ENCODE measurements at places on chromosomes 1 and 21. TPM values are rescaled to one million over a fixed set of nuclear protein-coding genes. Genes with fewer than 3 reads are reported as not detected.

GNPAT gene
- total RNA-seq = 105 TPM

C1QC gene
- total RNA-seq = not detected

B3GALT5 gene
- 1.3 TPM for total RNA-seq

GRCh38 chr21:29315131-29315749, 16.5 kb downstream of the BACH1 start:
- H3K27ac ChIP-seq = no peak overlapping the region
- no peaks in the 10 kb centered on the region for H3K36me3 ChIP-seq
- DNase-seq = no peak
- no peaks in the 10 kb centered on the region for H3K27me3 ChIP-seq
- H3K4me3 ChIP-seq = no peak overlapping the region

- DNase-seq = no peak
- H3K27me3 ChIP-seq = no peaks in the 10 kb centered on the region
- no peak overlapping the region for H3K4me3 ChIP-seq
- peaks cover 9% of the 10 kb centered on the region for H3K4me1 ChIP-seq
- no peaks in the 10 kb centered on the region for H3K36me3 ChIP-seq
Observed at GRCh38 chr1:40303051-40303771, 13.9 kb downstream of the COL9A2 start.

DNA sequence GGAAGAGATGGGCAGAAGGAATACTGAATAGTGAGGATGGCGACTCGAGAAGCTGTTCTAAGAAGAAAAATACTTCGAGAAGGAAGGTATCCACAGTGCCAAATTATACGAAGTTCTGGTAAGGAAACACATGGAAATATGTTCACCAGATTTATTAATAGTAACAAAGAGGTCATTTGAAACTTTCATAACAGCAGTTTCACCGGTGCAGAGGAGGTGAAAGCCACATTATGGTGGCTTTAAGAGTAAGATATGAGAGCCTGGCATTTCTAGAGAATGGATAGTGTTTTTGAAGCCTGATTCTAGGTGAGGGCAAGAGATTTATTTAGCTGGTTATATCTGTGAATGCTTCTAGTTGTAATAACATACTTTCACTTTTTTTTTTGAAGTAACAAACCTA, 56.2 kb downstream of the DPYD start:
- no peak overlapping the region for H3K4me3 ChIP-seq
- no peaks in the 10 kb centered on the region for H3K36me3 ChIP-seq
- H3K27ac ChIP-seq = no peak overlapping the region

DNA sequence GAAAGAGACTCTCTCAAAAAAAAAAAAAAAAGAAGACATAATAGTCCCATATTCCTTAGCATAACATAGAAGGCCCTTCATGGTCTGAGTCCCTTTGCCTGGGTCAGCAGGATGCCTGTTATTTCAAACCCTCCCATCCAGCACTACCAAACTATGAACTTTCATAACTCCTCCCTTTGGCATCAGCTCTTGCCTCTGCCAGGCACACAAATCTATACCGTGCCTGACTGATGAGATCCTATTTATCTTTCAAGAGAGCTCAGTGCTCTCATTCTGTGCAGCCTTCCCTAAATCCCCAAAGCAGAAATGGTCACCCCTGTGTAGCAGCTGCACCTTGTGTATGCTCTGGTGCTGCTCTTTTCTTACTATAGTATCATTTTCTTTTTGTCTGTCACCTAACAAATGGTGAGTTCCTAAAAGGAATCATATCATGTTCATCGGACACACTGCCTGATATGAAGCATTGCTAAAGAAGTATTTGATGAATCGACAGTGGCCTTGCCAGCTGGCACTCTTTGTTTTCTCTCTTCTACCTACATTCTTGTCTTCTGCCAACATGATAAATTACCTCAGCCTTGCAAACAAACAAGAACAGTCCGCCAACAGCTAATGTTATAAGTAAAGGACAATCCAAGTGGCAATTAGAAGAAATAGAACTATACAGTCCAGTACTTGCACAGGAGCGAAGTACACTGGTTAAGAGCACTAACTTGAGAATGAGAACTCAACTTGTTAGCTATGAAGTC, 29.9 kb downstream of the FMO4 start:
- no peaks in the 10 kb centered on the region for H3K4me1 ChIP-seq
- no peak overlapping the region for H3K27ac ChIP-seq
- no peaks in the 10 kb centered on the region for H3K27me3 ChIP-seq

- no peaks in the 10 kb centered on the region for H3K27me3 ChIP-seq
- no peak overlapping the region for H3K27ac ChIP-seq
- no peak overlapping the region for H3K4me3 ChIP-seq
- no peak for DNase-seq
- peaks cover 6% of the 10 kb centered on the region for H3K4me1 ChIP-seq
- no peaks in the 10 kb centered on the region for H3K36me3 ChIP-seq
Observed at GRCh38 chr1:24233684-24234600, 46.9 kb upstream of the IFNLR1 start.

- H3K27me3 ChIP-seq = no peaks in the 10 kb centered on the region
- DNase-seq = no peak
- H3K36me3 ChIP-seq = no peaks in the 10 kb centered on the region
- no peak overlapping the region for H3K27ac ChIP-seq
- H3K4me3 ChIP-seq = no peak overlapping the region
Observed at GRCh38 chr1:198185146-198185545, 28.3 kb downstream of the NEK7 start.

IGSF9 gene
- 3.3 TPM for total RNA-seq

Measured in neural progenitor cell (in vitro differentiated cells).